A549 treated with Hydrocortisone at 1 μM for 4 hours (cell line): ENCODE measurements at places on chromosomes 1 and 21. TPM values are rescaled to one million over a fixed set of nuclear protein-coding genes. Genes with fewer than 3 reads are reported as not detected.

BMP8B gene
- 3.8 to 5.5 TPM (median 5.0 TPM) in 5 replicates for total RNA-seq

SLC22A15 gene
- 0.57 to 1.0 TPM (median 0.71 TPM) in 5 replicates for total RNA-seq

ELOVL1 gene
- total RNA-seq, result 135 to 156 TPM (median 143 TPM) in 5 replicates

IFI16 gene
- 2.0 to 4.3 TPM (median 2.6 TPM) in 5 replicates for total RNA-seq
